ENCODE measurements at places on chromosomes 12 and 14.

DNA sequence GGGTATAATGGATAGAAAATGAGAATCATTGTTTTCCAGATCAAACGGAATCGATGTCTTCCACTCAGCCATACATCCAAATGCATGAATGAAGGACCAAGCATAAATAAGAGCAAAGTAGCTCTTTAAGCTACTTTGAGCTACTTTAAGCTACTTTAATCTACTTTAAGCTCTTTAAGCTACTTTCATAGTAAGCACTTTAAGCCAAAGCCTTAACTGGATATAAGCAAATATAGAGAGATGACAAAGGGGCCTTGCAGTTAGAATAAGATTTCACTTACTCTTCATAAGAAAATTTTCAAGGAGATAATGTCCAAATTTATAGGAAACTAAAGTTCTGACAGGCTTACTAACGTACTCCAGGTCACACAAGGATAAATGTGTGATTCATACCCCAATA, 355.6 kb upstream of the KITLG start:
- DNase-seq: no peak

- DNase-seq: no peak
These were observed 288.6 kb downstream of the PDZRN4 start for GRCh38 chr12:41476499-41477439.

GRCh38 chr12:109535863-109536250, 37.4 kb downstream of the MMAB start:
- no peak for DNase-seq

- DNase-seq: peak; percentile 48
These were observed 43.0 kb upstream of the TSPAN9 start for GRCh38 chr12:3034067-3034750.

- no peak for DNase-seq
These were observed 38.8 kb downstream of the DIO2 start for GRCh38 chr14:80172375-80173051.

- DNase-seq: no peak
These were observed 132.3 kb downstream of the EML1 start for GRCh38 chr14:99925471-99925870.

- DNase-seq: no peak
These were observed 259.9 kb downstream of the CEP128 start for GRCh38 chr14:80681651-80682050.

GRCh38 chr12:59650588-59651228, 54.9 kb downstream of the SLC16A7 start:
- no peak for DNase-seq

DNA sequence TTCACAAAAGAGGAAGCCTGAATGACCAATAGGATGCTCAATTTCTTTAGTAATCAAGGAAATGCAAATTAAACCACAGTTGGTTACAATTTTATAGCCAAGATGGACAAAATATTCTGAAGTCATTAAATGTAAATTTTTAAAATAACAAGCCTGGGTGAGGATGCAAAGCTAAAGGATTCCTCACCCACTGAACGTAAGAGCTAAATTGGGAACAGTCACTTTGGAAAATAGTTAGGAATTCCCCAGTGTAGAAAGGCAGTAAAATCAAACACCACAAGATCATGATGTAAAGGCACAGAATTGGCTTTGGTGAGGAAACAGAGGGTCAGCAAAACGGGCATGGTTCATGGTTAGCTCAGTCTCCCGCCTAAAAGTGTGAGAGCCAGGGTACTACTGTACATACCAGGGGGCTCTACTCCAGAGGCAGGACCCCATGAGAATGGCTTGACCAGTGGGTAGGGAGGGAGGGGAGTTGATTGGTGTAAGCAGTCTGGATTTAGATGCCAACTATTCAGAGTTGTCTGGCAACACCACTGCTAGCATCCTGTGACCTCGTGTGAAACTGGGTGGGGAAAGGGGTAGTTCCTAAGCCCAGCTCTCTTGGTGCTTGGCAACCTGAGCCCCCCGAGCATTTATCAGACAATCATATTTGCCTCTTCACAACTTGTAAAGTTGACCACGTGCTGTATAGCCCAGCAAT, 213.4 kb upstream of the EGLN3 start:
- no peak for DNase-seq

- no peak for DNase-seq
These were observed 3.4 kb upstream of the TMEM19 start for GRCh38 chr12:71682466-71682865.

- DNase-seq: no peak
These were observed 22.7 kb upstream of the PRMT8 start for GRCh38 chr12:3468329-3468728.

GRCh38 chr12:75087654-75088053, 122.0 kb downstream of the KCNC2 start:
- no peak for DNase-seq

DNA sequence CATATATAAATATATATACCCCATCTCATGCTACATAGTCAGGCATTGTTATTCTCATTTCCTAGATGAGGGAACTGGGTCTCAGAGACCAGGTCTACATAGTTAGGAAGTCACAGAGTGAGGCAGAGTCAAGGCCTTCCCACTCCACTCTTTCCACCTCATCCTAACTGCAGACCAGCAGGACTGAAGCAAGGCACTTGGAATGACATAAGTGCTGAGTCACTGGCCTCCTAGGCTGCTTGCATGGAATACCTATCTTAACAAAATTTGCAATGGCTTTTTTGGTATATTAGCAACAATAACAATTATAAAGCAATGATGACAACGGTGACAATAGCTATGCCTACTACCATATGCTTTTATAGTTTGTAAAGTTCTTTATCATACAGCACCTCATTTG, 5.4 kb upstream of the ANO4 start:
- no peak for DNase-seq
